ENCODE measurements at places on chromosomes 3 and 15.

- H3K4me3 ChIP-seq: no peak overlapping the region
- peak; percentile 35 for DNase-seq
- no peaks in the 10 kb centered on the region for H3K36me3 ChIP-seq
- H3K27ac ChIP-seq: no peak overlapping the region
- H3K4me1 ChIP-seq: peaks cover 12% of the 10 kb centered on the region
- H3K27me3 ChIP-seq: no peaks in the 10 kb centered on the region
Observed at GRCh38 chr15:78933823-78934654, 10.8 kb downstream of the CTSH start.

- H3K27ac ChIP-seq: no peak overlapping the region
- no peaks in the 10 kb centered on the region for H3K36me3 ChIP-seq
- H3K27me3 ChIP-seq: peaks cover 3% of the 10 kb centered on the region
Observed at GRCh38 chr3:139226731-139227130, 117.1 kb upstream of the MRPS22 start.

- no peak overlapping the region for H3K27ac ChIP-seq
- H3K36me3 ChIP-seq: no peaks in the 10 kb centered on the region
- DNase-seq: no peak
- H3K4me3 ChIP-seq: no peak overlapping the region
- no peaks in the 10 kb centered on the region for H3K27me3 ChIP-seq
Observed at GRCh38 chr3:140857993-140858392, 83.6 kb upstream of the SLC25A36 start.

DNA sequence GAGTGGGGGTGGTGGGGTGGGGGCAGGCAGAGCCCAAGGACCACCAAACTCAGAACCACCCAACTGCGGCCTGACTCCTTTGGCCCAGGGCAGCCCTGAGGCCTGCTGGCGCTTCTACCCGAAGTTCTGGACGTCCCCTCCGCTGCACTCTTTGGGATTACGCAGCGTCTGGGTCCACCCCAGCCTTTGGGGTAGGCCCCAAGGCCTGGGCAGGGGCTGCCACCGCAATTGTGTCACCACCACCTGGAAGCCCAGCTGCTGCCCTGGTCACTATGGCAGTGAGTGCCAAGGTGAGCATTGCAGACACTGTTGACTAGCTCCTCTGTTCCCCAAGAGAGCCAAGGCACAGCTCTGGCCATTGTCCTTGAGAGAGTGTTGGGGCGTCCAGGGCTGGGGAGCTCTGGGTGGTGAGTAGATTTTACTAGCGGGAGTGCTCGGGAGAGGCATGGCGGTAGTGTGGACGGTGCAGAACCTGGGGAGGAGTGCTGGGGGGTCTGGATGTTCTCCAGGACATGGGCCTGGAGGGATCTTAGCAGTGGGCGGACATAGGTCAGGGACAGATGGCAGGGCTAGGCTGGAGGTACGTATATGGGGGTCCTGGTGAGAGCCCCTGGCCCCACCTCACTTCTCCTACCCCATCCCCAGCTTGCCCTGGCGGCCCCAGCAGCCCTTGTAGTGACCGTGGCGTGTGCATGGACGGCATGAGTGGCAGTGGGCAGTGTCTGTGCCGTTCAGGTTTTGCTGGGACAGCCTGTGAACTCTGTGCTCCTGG is 12.8 kb downstream of the NT5DC2 start:
- H3K36me3 ChIP-seq: peaks cover 17% of the 10 kb centered on the region
- H3K4me1 ChIP-seq: peaks cover 5% of the 10 kb centered on the region
- no peak for DNase-seq
- H3K4me3 ChIP-seq: no peak overlapping the region
- no peak overlapping the region for H3K27ac ChIP-seq

- peak overlapping the region; percentile 61 for H3K27ac ChIP-seq
- no peaks in the 10 kb centered on the region for H3K4me1 ChIP-seq
- peak overlapping the region; percentile 99 for H3K4me3 ChIP-seq
- peak; percentile 10 for DNase-seq
- H3K27me3 ChIP-seq: no peaks in the 10 kb centered on the region
- H3K36me3 ChIP-seq: peaks cover 3% of the 10 kb centered on the region
Observed at GRCh38 chr3:138173769-138174420, 826 bp downstream of the DBR1 start.

GRCh38 chr3:29642393-29643033 is 361.6 kb downstream of the RBMS3 start:
- H3K4me1 ChIP-seq: no peaks in the 10 kb centered on the region
- DNase-seq: peak; percentile 7
- H3K27ac ChIP-seq: no peak overlapping the region

DNA sequence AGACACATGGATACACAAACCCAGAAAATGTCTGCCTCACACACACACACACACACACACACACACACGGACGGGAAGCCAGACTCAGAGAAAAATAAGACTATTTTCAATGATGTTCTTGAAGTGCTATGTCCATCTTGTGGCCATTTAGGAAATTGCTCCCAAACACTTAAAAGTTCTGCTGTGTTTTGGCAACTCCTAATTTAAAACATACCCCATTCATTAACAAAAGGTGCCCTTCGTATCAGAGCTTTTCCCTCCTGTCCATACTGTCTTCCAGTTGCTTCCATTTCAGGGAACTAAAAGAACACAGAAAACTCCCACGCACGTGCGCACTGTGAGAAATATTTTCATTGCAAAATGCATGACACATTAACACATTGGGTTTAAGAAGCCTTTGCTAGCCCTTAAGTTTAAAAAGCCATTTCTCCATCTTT is 44.6 kb downstream of the SLC12A1 start:
- no peaks in the 10 kb centered on the region for H3K36me3 ChIP-seq
- DNase-seq: peak; percentile 88
- no peak overlapping the region for H3K27ac ChIP-seq
- H3K27me3 ChIP-seq: no peaks in the 10 kb centered on the region
- H3K4me1 ChIP-seq: no peaks in the 10 kb centered on the region
- H3K4me3 ChIP-seq: no peak overlapping the region

DNA sequence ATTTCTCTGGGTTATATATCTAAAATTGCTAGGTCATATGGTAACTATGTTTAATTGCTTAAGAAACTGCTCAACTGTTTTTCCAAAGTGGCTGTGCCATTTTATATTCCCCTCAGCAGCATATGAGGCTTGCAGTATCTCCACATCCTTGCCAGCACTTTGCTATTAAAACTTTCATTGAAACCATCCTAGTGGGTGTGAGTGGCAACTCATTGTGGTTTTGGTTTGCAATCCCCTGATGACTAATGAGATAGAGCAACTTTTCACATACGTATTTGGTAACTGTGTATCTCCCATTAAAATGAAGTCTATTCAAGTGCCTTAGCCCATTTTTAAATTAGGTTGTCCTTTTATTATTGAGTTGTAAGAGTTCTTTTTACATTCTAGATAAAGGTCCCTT is 17.3 kb downstream of the KPNA1 start:
- peak; percentile 93 for DNase-seq
- H3K4me3 ChIP-seq: no peak overlapping the region
- H3K27ac ChIP-seq: no peak overlapping the region
- H3K27me3 ChIP-seq: no peaks in the 10 kb centered on the region

DNA sequence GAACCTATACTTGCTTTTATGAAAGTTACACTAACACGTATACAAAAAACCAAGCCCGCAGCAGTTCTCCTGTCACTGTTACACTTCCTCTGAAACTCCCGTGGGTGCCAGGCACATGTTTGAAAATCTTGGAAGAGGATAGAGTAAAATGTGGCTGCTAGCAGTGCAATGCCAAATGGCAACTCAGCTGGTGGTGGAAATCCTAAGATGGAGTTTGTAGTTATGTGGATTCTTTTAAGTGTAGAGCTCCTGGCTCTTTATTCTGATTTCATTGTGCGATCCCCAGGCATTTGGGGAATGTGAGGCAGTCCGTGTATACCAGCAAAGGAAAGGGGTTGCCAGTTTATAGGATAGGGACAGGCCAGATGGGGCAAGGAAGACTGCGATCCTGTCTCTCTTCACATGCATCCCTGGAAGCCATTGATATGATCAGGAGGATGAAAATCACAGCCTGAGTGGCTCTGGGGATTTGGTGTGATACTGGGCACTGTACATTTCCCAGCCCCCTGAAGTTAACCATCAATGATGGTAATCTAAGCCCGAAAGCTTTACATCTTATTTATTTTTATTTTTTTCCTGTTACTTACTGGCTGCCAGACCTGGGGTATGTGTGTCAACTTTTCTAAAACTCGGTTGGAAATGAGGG is 1.1 kb downstream of the STAC start:
- no peaks in the 10 kb centered on the region for H3K4me1 ChIP-seq
- no peaks in the 10 kb centered on the region for H3K36me3 ChIP-seq
- no peak for DNase-seq
- no peak overlapping the region for H3K27ac ChIP-seq

DNA sequence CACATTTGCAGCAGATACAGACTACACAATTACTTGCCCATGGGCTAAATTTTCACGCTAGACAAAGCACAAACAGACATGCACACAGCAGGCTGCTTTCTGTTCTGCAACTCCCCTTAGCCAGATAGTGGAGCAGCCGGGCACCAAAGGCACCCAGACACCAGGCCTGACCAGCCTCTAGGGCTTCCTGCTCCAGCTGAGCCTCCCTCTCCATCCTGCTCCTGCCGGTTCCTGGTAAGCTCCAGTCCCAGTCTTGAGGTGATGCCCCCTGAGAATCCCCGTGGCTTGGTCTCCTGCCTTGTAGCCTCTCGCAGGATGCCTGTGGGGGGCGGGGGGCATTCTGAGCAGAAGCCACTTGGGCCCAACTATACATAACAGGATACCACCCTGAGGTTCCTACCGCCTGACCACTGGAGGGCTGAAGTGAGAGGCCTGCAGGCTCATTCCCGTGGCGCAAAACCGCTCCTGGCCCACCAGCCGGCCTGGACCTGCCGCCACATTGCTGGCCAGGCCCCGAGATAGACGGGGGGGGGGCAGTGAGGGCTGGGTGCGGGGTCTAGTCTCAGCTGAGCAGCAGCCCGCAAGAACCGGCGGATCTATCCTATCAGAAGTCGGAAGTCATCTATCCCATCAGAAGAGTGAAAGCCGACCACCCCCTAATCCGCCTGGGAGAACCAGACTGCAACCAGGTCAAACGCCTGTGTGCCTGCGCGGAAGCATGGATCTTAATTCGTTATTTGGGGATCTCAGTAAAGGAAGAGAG is 3.9 kb downstream of the FOXL2 start:
- H3K27ac ChIP-seq: no peak overlapping the region
- no peaks in the 10 kb centered on the region for H3K36me3 ChIP-seq
- H3K4me1 ChIP-seq: no peaks in the 10 kb centered on the region
- peaks cover 95% of the 10 kb centered on the region for H3K27me3 ChIP-seq

GRCh38 chr3:193928354-193929209 is 207.4 kb upstream of the HES1 start:
- H3K27ac ChIP-seq: no peak overlapping the region
- DNase-seq: peak; percentile 53
- no peaks in the 10 kb centered on the region for H3K4me1 ChIP-seq
- peaks cover 7% of the 10 kb centered on the region for H3K27me3 ChIP-seq

DNA sequence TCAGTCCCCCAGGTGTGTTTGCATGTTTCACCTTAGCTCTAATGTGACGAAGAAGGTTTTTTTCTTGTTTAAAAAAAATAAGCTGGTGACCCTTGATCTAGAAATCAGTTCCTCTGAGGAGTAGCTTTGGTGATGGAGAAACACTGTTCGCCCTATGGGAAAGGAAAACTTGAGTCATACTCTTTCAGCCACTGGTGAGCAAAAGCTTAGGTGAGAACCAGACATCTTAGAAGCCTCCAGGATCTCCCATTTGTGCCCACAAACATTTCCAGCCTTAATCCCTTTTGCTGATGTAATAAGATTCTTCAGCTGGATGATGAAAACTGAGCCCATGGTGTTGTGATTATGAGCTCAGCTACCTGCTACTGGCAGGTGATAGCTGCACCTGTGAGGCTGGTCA is 37.8 kb downstream of the SLC27A2 start:
- no peak for DNase-seq
- no peaks in the 10 kb centered on the region for H3K36me3 ChIP-seq
- peaks cover 2% of the 10 kb centered on the region for H3K27me3 ChIP-seq
- H3K27ac ChIP-seq: no peak overlapping the region
- no peaks in the 10 kb centered on the region for H3K4me1 ChIP-seq

DNA sequence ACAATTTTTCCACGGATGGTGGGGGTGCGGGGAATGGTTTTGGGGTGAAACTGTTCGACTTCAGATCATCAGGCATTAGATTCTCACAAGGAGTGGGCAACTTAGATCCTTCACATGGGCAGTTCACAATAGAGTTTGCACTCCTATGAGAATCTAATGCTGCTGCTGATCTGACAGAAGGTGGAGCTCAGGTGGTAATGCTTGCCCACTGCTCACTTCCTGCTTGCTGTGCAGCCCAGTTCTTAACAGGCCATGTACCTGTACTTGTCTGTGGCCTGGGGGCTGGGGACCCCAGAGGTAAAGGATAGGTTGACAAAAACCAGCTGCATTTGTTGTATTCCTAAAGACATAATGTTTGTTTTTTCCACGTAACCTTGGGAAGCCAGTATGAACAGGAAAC is 16.0 kb downstream of the DZIP3 start:
- no peak for DNase-seq
- no peaks in the 10 kb centered on the region for H3K36me3 ChIP-seq
- H3K27ac ChIP-seq: no peak overlapping the region
- H3K4me1 ChIP-seq: peaks cover 3% of the 10 kb centered on the region

GRCh38 chr15:28919201-28919635 is 33.4 kb downstream of the APBA2 start:
- no peak overlapping the region for H3K27ac ChIP-seq
- no peaks in the 10 kb centered on the region for H3K27me3 ChIP-seq
- H3K36me3 ChIP-seq: no peaks in the 10 kb centered on the region
- H3K4me3 ChIP-seq: no peak overlapping the region
- no peak for DNase-seq

DNA sequence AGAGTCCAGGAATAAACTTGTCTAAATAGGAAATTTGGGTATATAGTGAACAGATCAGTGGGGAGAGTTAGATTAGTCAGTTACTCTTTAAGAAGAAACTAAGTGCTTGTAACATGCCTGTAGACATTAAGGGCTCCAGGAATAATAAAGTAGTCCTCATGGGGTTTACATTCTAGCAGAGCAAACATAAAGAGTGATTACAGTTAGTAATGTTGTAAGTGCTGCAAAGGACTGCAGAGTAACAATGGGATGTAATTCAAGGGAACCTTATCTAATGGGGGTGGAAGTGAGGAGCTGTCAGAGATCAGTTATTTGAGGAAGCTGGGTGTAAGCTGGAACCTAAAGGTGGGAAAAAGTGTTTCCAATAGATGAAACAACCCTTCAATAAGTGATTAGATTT is 67.5 kb downstream of the ARIH1 start:
- DNase-seq: no peak
- H3K27me3 ChIP-seq: no peaks in the 10 kb centered on the region
- H3K4me1 ChIP-seq: no peaks in the 10 kb centered on the region
- H3K27ac ChIP-seq: no peak overlapping the region
- H3K36me3 ChIP-seq: no peaks in the 10 kb centered on the region
- no peak overlapping the region for H3K4me3 ChIP-seq

- no peaks in the 10 kb centered on the region for H3K27me3 ChIP-seq
- no peaks in the 10 kb centered on the region for H3K4me1 ChIP-seq
- H3K27ac ChIP-seq: no peak overlapping the region
- H3K4me3 ChIP-seq: no peak overlapping the region
- no peak for DNase-seq
Observed at GRCh38 chr3:175211466-175211865, 352.3 kb downstream of the NAALADL2 start.

GRCh38 chr3:46614431-46614830 is 2.1 kb downstream of the FAM240A start:
- no peak overlapping the region for H3K27ac ChIP-seq
- DNase-seq: no peak
- peaks cover 6% of the 10 kb centered on the region for H3K27me3 ChIP-seq

- no peaks in the 10 kb centered on the region for H3K36me3 ChIP-seq
- H3K4me3 ChIP-seq: peak within 1 kb of the TSS; percentile 24
- H3K4me1 ChIP-seq: no peaks in the 10 kb centered on the region
- no peak within 1 kb of the TSS for H3K27ac ChIP-seq
- DNase-seq: no peak
Observed at GRCh38 chr3:184275961-184276910, at the start of gene ECE2. TSS of gene ECE2 (plus strand) at chr3:184276022. CDS start at chr3:184276154, 132 bp downstream.
